ENCODE measurements at places on chromosomes 16 and 17.

- no peak for DNase-seq
Observed at GRCh38 chr17:40958086-40958953, 8.4 kb downstream of the KRT39 start.

DNA sequence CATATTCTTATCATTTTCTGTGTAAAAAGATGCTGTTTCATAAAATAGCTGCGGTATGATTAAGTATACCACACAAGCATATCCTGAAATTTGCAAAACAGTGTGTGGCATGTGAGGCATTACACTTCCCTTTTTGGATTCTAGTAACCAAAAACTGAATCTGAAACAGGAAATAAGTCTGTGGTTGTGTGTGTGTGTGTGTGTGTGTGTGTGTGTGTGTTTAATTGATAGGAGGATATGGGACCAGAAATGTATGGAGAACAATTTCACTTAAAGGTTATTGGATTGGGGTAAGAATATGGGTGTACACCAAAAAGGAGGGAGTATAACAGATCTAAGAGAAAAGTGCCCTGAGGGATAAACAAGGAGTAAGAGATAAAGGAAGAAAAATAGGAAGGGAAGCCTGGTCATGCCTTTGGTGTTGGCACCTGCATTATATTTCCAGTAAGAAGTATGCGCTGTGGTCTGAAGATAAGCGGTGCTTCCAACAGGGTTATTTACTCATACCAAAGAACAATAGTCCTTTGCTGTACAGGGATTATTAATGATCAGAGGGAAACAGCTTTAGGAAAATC lies 4.0 kb downstream of the LYRM1 start:
- no peak for DNase-seq

- DNase-seq, result no peak
Observed at GRCh38 chr17:2656283-2656682, 55.3 kb downstream of the CLUH start.

GRCh38 chr17:78197147-78197832 lies 10.1 kb downstream of the AFMID start:
- DNase-seq, result no peak

GRCh38 chr17:5220074-5220473 lies 14.6 kb downstream of the SCIMP start:
- no peak for DNase-seq

Data from stimulated activated CD8-positive, alpha-beta memory T cell treated with anti-CD3 and anti-CD28 coated beads, Interleukin-4, amount 100 ng/mL, for 48 hours (primary cell).